ENCODE measurements at places on chromosomes 2 and 18.

- no peak for DNase-seq
Observed at GRCh38 chr2:191995285-191995684, 148.4 kb upstream of the CAVIN2 start.

- peak; percentile 60 for DNase-seq
Observed at GRCh38 chr2:109736177-109736827, 57.8 kb upstream of the RGPD5 start.

GRCh38 chr2:111173338-111173737 lies 52.6 kb downstream of the BCL2L11 start:
- DNase-seq: no peak

- no peak for DNase-seq
Observed at GRCh38 chr2:231617059-231617926, 24.6 kb downstream of the TEX44 start.

GRCh38 chr2:118669654-118670053 lies 177.8 kb downstream of the EN1 start:
- DNase-seq: no peak

DNA sequence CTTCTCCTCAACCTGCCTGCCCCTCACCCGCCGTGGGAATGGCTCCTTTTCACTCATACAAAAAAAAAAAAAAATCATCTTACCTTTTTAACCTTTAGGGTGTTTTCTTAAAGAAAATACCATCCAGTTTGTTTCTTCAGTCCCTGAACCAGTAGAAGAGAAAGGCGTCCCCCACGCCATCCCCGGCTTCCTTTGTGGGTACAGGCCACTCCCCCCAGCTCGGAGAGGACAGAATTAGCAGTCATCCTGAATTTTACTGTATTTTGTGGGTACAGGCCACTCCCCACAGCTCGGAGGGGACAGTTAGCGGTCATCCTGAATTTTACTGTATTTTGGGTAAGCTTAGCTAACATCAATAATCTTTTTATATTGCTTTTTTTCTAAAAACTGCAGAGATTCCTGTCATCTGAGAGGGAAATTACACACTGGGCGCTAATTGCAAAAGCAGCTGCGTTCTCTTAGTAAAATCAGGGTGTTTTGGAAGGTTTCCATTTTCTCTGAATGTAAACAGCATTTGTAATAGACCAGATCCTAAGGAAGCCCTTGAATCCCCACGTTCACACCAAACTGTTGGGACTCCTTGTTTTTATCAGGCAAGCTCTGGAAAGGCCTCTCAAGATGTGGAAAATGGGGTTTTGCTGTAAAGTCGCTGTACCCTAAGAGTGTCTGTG lies 72.5 kb downstream of the NFATC1 start:
- no peak for DNase-seq

GRCh38 chr18:30451981-30452380 lies 590.6 kb downstream of the DSC3 start:
- no peak for DNase-seq

- DNase-seq: peak; percentile 75
Observed at GRCh38 chr2:44244135-44244871, 31.0 kb upstream of the SLC3A1 start.

DNA sequence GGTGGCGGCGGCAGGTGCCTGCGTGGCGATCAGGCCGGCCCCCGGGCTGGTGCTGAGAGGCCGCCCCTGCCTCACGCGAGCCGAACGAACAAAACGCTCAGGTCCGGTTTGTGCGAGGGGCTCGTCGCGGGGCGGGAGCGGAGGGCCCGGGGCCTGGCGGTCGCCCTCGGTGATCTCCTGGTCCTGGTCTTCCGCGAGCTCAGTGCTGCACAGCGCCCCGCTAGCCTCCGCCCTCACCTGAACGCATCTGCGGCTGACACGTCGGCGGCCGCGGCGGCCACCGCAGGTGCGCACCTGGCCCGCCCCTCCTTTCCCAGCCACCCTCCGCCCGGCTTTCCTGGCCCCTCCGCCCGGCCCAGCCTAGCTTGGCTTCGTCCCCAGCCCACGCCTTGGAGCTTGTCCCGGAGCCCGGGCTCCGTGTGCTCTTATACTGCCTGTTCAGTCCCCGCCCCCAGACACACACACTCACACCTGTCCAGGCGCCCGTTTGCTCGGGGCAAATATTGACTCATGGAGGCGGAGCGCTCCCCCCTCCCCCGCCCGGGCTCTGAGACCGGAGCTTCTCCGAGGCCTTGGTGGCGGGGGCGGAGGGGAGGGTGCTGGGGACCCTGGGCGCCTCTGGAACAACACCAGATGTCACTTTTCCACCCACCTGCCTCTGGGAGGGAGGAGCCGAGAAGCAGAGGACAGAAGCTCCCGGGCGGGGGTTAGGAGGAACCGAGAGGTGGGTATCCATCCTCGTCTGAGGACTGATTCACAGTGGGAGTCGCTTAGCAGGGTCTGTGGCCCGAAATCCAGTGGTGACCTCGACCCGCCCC lies 8.6 kb upstream of the CRYBA2 start:
- DNase-seq: peak; percentile 50

DNA sequence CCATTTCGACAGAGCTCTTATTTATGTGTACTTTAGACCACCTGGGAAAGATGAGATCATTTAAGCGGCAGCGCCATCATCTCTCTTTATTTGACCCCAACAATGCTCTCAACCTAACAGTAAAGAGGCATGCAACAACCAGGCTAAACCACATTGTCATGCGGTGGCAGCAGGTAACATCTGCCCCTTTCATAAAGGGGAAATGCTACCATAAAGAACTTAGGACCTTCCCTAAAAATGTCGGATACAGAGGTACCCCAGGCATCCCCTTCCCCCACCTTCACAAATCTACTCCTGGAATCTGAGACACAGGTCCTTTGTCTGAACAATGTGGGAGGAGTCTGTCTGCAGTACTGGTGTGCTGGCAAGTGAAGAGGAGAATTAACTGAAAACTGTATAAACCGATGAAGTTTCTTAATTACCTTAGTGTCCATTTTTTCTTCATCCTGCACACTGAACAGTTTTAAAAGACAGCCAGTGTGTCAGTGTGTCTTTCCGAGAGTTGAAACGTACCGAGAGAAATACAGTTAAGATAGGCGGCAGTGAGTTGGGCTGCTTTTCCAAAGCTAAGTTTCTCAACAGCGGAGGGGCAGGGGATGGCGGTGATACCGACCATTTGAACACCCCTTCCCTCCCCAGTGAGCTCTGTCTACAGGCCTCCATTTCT lies 1.9 kb downstream of the MEX3C start:
- peak; percentile 37 for DNase-seq

- no peak for DNase-seq
Observed at GRCh38 chr2:181554061-181554830, 97.1 kb downstream of the ITGA4 start.

GRCh38 chr18:13871701-13872100 lies 43.6 kb downstream of the MC2R start:
- DNase-seq: no peak

DNA sequence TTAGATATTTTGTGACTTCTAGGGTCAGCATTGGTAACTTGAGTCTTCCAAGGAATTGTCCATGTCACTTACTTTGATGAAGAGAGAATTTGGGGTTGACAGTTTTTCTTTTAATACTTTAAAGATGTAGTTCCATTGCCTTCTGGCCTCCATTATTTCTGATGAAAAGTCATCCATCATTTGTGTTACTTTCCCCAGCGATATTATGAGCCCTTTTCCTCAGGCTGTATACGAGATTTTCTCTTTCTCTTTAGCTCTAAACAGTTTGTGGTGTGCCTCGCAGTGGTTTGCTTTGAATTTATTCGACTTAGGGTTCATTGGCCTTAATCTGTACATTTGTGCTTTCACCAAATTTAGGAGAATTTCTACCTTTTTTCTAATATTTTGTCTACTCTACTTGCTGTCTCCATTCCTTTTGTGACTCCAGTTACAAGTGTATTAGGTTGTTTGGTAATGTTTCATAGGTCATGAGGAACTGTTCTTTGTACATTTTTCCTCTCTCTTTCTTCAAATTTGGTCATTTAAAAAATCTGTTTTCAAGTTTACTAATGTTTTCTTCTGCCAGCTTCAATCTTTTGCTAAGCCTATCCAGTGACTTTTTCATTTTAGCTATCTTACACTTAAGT lies 131.4 kb upstream of the OTOS start:
- no peak for DNase-seq

GRCh38 chr18:40917056-40917455 lies 1038.0 kb upstream of the PIK3C3 start:
- no peak for DNase-seq

DNA sequence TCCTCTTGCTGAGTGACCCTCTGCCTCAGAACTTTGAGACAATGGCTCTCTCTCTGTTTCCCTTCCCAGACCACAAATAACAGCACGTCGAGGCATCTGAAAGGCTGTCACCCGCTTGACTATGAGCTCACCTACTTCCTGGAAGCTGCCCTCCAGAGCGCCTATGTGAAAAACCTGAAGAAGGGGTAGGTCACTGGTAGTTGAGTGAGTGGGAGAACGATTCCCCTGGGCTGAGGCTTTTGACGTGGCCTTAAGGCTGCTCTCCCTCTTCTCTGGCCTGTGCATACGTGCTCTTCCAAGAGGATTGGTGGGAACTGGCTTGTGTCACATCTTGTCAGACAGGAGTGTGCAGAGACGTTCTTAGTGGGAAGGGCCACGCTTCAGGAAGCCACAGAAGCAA lies 63.1 kb upstream of the MCFD2 start:
- no peak for DNase-seq

GRCh38 chr2:23378496-23378895 lies 6.5 kb upstream of the KLHL29 start:
- DNase-seq: no peak

DNA sequence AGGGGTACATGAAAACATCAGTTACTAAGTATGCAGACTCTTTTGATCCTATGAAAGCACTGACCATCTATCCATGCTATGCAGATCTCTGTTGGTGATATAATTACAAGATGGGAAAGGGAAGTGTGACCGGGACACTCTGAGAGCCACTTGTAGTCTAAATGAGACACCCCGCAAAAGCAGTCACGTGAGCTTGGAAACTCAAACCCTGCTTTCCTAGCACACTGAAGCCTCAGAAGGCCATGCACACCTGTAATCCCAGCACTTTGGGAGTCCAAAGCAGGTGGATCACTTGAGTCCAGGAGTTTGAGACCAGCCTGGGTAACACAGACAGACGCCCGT lies 137.5 kb downstream of the INO80D start:
- no peak for DNase-seq

GRCh38 chr2:171347591-171348032 lies 86.2 kb downstream of the METTL8 start:
- no peak for DNase-seq

DNA sequence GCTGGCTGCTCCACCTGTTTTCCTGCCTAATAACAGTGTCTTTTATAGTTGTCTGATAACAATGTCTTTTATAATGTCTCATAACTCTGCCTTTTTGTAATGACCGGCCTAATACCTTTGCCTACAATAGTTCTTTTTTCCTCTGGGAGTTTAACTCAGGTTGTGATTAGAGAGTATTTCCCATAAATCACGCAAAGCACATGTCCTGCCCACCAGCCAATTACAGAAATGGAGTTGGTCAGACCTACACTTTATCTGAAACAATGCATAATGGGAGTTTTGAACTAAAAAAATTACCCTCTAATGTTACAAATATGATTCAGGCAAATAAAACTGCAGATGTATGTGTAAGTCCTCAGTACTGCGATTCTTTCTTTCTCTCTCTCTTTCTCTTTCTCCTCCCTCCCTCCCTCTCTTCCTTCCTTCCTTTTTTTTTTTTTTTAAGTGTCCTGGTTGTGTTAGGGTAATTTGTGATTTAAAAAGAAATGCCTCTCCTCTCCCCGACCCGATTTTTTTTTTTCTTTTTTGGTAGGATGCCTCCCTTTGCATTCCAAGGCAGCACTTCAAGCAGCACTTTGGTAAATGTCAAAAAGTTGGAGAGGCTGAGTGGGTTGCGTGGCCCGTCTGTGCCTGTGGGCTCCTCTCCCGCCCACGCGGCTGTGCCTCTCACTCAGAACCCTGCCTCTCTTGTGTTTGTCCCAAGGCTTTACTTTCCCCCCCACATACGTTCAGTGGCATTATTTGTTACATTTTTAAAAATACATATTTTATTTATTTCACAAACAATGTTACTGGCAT lies 147.3 kb downstream of the AGAP1 start:
- no peak for DNase-seq

DNA sequence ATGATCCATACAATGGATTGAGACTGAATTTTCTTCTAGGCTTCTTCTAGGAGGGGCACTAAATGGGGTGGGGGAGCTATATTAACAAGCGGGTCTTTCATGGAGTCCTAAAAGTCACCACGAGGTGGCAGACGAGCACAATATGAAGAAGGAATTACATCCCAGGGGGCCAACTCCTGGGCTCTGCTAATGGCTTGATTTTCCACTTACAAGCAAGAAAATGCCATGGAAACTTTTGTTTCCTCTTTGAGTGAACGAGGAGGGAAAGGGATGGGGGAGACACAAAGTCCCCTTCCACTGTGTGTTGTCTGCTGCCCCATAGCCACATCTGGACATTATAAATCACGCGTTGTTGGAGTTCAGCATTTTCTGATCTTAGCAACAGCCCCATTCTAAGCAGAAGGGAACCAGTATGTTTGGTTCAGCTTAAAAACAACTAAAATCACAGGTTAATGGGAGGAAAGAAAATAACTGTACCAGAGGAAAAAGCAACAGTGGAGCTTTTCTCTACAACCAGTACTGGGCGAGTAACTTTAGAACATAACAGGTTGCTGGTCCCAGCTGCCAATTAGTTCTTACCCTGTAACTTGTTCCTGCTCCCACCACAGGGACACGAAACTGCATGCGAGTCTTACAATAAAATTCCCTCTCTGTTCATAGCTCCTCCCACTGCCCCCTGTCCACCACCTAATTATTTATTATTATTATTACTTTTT lies 285.0 kb upstream of the PARD3B start:
- peak; percentile 69 for DNase-seq

- DNase-seq: peak; percentile 22
Observed at GRCh38 chr2:215919624-215920243, 93.6 kb downstream of the MREG start.

- DNase-seq: no peak
Observed at GRCh38 chr2:3126171-3126910, 251.3 kb downstream of the EIPR1 start.

DNA sequence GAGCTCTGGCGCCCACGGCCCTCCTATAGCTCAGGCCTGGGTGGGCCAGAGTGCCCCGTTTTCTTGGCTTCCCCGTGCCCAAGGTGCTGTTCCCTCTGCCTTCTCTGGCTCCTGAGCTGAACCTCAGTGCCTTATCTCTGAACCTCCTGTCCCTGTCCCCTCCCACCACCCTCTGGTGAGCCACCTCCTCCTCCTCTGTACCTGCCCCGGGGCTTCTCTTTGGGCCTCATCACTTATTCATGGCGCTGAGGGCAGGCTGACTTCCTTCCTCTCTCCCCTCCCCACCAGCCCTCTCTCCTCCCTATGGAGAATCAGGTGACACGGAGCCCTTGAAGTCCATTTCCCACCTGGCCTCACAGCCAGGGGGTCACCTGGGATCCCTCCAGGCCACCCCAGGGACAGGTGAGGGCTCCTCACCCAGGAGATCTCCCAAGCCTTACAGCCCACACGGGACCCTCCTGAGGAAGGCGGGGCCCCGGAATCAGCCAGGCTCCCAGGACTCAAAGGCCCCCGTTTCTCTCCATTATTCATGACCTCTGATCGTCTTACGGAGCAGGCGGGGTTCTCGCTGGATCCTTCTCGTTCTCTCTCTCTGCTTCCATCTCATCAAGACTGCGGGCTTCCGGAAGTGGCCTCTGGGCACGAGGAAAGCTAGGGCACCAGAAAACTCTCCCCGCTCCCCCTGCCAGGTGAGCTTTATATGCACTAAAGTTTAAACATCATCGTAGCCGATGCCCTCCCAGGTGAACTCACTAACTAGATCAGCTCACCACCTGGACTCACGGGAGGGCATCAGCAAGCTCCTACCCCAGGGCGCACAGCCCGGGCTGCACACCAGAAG lies at the start of gene LOXHD1:
LOXHD1 (minus strand) TSS at position 106 of the 841 bp plus-strand sequence. CDS start 187 bp downstream, outside the sequence.
- DNase-seq: no peak
